ENCODE measurements at places on chromosomes 1 and 21.

DNA sequence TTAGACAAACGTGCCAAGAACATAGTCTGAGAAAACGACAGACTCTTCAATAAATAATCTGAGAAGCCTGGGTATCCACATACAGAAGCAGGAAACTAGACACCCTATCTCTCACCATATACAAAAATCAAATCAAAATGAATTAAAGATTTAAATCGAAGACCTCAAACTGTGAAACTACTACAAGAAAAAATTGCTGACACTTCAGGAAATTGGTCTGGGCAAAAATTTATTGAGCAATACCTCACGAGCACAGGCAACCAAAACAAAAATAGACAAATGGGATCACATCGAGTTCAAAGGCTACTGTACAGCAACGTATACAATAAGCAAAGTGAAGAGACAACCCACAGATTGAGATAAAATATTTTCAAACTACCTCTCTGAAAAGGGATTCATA lies 292.8 kb upstream of the RGS18 start:
- DNase-seq = no peak

- DNase-seq = no peak
These were observed 73.3 kb downstream of the MDM4 start for GRCh38 chr1:204589409-204590038.

GRCh38 chr1:174818014-174818616 lies 181.6 kb upstream of the CACYBP start:
- DNase-seq = no peak

- DNase-seq = no peak
These were observed 206.2 kb upstream of the C1orf87 start for GRCh38 chr1:60279798-60280197.

DNA sequence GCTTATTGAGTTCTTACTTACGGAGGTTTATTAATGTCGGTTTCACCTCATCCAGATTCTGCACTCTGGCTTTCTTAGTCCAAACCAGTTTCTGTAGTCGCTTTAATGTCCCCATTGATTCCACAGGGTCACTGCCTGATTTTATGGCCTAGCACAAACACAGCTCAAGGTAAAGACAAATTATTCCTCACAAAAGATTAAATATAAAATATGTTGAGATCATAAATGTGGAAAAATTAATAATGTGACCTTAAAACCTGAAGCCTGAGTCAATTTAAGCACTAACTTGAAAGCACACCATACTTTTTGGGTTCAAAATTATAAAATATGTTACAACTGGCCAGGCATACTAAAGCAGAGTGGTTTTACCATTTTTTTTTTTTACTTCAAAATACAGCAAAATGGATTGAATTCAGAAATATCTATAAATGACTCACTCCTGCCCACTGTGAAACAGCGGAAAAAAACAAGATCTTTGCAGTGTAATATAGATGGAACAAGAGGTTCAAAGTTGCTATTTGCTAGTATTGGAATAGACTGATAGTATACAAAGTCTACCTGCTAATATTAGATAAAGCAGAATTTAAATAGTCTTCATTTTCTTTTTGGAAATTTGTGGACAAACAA lies 37.6 kb upstream of the SAMSN1 start:
- no peak for DNase-seq

- DNase-seq = no peak
These were observed 56.0 kb downstream of the PGBD5 start for GRCh38 chr1:230370109-230370508.

DNA sequence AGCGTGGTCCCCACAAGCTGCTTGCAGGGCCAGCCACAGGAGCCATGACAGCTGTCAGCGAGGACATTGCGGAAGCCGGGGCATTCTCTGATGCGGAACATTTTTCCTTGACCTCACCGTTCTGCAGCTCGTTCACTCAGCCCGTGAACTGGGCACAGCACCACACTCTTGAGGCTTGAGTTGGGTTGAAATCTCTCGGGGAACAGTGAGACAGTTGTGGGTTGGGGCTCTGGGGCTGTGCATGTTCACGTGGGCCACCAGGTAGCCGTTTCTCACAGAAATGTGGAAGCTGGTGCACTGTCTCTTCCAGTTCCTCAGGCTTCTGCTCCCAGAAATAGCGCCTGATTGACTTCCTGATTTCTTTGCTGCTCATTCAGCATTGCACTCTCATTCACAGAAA lies 69.8 kb downstream of the SPSB1 start:
- no peak for DNase-seq
